Sigmoid colon (tissue), 7 donors: ENCODE measurements at places on chromosomes 5 and 9. TPM values are rescaled to one million over a fixed set of nuclear protein-coding genes. Genes with fewer than 3 reads are reported as not detected.

GRCh38 chr9:98808411-98808815 is 943 bp downstream of the GALNT12 start:
- DNase-seq, result peak; percentile 75

- no peak for DNase-seq
Observed at GRCh38 chr5:34057569-34057968, 14.6 kb upstream of the C1QTNF3 start.

DNA sequence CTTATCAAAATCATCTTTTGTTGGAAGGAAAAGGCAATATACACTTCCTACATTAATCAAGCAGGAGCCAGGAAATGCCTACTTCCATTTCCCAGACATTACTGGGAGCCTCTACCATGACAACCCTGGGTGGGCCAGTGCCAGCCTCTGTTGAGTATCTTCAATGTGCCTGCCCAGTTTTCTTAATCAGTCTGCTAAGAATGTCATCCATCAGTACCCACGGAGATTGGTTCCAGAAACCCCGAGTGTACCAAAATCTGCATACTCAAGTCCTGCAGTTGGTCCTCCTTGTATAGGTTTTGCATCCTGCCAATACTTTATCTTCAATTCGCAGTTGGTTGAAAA is 82.4 kb downstream of the MARCHF3 start:
- DNase-seq, result no peak

CEL gene
- not detected for total RNA-seq

SLC1A3 gene
- total RNA-seq, result 21.8 TPM

- DNase-seq, result no peak
Observed at GRCh38 chr9:14321517-14322130, 7.7 kb upstream of the NFIB start.
